ENCODE measurements at places on chromosomes 16 and 17.
A peak's percentile ranks its signal among the peaks of the same experiment; 100 is the strongest.

- no peak for DNase-seq
Measured at GRCh38 chr16:69707920-69708683, 18.3 kb downstream of the NQO1 start.

GRCh38 chr16:84545114-84545737 is 40.8 kb upstream of the MEAK7 start:
- DNase-seq: no peak

GRCh38 chr17:75418531-75418930 is 13.1 kb upstream of the GRB2 start:
- DNase-seq: no peak

GRCh38 chr16:22948603-22949368 is 134.8 kb downstream of the HS3ST2 start:
- DNase-seq: peak; percentile 74

DNA sequence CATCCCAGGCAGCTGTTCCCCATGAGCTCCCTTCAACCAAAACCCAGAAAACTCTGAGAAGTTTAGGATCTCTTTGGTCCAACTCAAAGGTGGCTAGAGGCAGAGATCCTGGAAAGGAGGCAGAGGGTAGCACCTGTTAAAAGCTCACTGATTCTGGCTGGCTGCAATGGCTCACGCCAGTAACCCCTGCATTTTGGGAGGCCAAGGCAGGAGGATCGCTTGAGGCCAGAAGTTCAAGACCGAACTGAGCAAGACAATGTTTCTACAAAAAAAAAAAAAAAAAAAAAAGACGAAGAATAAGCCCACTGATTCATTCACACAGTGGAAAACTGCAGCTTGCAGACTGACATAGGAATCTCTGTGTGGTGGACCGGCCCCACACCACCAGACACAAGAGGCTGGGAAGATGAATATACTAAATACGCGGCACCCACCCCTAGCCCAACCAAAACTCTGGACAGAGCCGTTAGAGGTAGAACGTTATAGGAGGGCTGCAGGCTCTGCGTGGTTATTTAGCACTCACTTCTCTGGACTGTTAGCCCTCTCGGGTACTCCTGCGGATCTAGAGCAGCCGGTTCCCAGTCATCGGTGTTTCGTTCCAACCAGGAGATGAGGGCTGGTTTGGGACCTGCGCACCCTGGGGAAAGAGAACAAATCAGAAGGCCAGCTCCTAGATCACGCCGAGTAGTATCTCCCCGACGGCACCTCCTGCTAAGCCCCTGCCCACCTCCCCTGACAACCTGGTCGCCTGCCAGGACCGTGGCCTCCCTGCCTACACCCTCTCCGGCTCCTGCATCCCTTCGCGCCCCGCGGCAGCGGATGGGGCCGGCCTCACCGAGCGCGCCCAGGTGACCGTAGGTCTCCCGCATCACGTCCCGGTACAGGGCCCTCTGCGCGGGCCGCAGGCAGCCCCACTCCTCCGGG is 925 bp downstream of the ZNF689 start:
- DNase-seq: peak; percentile 45

DNA sequence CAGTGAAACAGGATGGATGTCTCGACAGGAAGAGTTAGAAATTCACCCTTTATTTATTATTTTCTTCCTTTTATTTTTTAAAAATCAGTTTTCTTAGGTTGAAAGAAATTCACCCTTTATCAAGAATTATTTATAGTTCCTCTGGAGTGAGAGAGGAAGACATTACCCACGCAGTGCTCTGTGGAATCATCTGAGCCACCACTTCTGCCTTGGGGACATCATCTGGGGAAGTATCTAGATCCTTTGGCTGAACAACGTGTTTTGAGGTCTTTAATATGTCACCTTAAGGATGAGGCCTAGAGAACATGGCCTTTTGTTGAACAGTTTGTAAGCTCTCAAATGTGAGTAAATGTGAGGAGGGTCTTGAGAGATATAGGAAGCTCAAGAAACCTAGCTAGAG is 183.3 kb downstream of the UTP18 start:
- DNase-seq: no peak

DNA sequence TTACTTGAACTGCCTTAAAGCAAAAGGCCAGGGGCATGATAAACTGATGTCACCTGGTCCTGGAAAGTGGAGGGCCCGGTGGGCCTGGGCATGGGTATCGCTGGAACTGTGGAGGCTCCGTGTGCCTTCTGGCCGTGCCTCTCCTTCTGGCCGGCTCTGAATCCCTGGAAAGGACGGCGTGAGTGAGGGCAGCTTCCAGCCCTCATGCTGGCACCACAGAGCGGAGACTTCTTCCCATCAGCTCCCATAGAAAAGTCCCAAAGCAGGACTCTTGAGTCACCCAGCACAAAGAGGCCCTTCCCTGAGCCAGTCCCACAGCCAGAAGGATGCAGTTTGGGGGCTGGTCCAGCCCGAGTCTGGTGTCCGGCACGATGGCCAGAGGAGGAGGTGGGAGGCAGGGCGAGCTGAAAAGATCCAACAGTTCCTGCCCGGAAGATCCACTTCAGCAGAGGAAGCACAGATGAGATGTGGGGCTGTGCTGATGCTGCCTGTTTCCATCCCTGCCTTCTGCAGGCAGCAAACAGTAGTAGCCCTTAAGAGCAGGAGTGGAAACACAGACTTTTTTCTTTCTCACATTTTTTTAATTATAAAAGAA is 7.8 kb downstream of the GAA start:
- no peak for DNase-seq

All from HuH-7 (cell line).